Erythroblast (primary cell): ENCODE measurements at places on chromosomes 3 and 15.

DNA sequence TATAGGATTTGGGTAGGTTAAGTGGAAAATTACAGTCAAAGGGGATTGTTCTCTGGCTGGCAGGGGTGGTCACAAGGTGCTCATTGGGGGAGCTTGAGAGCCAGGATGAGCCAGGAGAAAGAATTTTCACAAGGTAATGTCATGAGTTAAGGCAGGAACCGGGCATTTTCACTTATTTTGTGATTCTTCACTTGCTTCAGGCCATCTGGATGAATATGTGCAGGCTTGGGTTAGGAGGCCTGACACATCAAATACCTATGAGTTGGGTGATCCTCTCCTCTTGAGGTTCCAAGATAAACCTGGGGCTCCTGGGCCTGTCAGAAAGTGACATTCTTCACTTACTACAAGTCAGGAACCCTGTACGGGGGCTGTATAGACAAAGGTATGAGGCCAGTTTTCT, 68.7 kb downstream of the CD200 start:
- DNase-seq: no peak

DNA sequence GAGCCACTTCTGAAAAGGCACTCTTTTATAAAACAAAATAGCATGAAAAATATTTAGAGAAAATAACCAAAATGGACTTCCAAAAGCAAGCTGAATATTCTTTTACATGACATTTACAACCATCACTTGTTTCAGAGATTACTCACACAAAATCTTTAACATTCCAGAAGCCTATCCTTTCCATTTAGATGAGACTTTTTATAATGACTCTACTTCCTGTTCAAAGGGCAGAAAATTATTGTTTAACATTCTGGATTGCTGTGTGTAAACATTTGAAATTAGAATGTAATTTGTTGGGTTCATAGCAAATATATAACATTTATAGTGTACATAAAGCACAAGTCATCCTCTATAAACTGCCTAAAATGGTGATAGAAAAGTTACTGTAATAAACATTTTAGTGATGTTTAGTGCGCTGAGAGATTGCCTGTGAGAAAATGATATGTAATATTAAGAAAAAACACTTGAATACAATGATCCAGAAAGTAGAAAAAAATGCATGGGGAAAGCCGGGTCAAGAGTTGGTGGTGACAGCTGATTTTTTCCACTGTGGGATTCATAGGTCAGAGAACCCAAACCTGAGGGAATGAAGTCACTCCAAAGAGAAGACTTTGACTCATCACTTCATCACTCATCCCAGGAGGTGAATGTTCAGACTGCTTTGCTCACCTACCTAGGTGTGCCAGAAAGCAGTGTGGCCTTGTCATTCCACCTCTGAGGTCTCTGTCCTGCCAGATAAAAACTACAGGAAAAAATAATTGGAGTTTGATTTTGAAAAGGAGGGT, 305.8 kb downstream of the ARPP21 start:
- DNase-seq: no peak

DNA sequence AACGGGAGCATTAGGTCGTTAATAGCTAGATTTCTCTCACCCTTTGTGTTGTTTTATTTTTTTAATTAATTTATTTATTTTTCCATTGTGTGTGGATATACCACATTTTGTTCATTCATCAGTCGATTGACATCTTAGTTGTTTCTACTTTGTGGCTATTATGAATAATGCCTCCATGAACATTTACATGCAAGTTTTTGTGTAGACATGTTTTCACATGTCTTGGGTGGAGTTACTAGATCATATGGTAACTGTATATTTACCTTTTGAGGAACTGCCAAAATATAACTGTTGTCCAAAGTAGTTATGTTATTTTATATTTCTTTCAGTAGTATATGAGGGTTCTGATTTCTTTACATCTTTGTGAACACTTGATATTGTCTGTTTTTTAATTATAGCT, 18.8 kb downstream of the ZWILCH start:
- DNase-seq: no peak

- no peak for DNase-seq
These were observed 8.2 kb downstream of the KLHL40 start for GRCh38 chr3:42693530-42693930.
